HS-27A (cell line): ENCODE measurements at places on chromosomes 11 and 22.

DNA sequence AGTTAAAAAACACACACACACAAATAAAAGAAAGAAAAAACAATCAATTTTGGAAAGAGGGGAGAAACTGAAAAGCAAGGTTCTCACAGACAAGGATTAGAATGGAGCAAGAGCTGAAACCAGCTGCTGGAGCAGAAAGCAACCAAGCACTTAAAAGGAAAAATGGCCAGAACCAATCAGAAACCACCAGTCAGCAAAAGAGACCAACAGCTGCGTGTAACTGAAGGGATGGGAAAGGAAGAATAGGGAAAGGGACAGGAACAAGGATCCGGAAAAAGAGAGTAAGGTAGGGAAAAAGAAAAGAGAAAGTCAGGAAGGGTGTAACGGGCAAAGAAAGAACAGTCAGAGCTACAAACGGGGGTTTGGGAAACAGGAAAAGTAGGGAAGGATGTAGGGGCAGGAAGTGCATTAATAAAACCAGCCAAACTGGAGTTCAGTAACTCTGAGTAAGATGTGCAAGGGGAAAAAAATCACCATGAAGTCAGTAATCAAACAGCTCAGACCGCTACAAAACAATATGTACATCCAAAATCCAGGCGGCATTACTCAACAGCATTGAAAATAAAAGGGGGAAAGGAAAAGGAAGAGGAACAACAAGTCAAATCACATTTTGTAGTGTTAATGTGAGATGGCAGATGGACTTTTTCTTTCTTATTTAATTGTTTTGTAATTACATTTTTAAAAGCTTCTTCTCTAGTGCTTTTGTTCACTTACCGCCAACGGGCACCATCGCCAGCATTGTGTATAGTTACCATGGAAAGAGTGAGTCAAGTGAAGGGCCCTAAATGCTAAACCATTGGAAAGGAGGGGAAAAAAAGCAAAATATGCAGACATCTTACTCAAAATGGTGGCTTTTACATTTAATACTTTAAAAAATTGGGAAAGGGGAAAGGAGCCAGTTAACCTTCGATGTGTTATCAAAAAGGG lies 49.2 kb downstream of the APOL5 start:
- DNase-seq = no peak

DNA sequence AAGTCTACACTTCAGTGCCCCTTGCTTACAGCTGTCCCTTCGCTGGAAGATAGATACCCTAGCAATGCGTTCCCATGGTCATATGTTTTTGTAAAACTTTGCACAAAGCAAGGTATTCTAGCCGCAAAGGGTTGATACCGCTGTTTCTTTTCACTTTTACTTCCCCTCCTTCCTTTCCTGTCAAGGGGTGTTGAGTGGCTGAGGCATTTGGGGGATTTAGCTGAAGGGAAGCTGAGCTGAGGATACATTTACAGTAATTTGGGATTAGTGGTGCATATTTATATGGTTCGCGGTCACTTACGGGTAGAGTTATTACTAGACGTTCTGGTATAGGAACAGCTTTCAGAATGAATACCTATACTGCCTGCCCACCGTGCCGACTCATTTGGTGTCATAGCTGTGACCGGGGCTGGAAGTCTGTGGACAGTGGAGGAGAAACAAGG lies 86.9 kb upstream of the WNT11 start:
- DNase-seq = no peak

- no peak for DNase-seq
Observed at GRCh38 chr11:10747733-10748132, 3.3 kb upstream of the CTR9 start.

DNA sequence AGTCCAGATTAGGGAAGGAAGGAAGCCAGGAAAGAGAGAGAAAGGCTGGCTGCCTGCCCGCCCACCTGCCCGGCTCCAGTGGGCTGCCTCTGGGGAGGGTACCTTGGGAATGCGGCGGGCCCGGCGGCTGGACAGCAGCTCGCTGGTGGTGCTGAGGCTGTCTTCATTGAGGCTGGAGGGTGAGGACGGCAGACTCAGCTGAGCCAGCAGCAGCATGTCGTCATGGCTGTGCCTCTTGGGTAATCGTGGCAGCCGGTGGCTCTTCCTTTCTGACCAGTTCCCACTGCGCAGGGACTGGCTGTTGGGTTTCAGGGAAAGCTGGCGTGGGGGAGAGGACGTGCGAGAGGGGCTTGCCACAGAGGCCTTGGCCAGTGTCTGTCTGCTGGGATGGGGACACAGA lies 32.9 kb downstream of the RPL27A start:
- DNase-seq = no peak

DNA sequence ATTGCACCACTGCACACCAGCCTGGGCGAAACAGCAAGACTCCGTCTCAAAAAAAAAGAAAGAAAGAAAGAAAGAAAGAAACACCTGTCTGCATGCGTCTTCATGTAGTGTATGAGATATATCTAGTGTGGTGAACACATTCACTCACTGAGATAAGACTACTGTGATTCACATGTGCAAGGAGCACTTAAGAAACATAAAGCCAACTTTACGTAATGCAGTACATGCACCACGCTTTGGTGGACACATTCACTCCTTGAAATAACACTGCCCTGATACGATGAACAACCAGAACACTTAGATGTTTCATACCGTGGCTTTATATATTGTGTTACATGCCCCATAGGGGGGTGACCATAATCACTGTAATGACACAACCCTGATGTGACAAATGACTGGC lies 96.0 kb downstream of the MICAL3 start:
- no peak for DNase-seq

DNA sequence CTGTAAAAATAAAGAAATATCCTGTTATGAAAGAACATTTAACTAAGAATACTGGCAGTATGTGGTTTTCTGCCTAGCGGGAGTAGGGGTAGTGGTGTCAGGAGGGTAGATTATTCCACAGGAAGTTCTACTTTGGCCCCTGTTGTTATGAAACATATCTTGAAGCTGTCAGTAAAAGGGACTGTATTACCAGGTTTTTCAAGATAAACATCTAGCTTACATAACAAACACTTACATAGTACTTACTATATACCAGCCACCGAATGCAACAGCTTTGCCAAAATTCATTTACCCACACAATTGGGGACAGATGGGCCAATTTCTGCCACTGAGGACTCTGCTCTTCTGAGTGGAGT lies 3.7 kb downstream of the TMEM123 start:
- DNase-seq = no peak

DNA sequence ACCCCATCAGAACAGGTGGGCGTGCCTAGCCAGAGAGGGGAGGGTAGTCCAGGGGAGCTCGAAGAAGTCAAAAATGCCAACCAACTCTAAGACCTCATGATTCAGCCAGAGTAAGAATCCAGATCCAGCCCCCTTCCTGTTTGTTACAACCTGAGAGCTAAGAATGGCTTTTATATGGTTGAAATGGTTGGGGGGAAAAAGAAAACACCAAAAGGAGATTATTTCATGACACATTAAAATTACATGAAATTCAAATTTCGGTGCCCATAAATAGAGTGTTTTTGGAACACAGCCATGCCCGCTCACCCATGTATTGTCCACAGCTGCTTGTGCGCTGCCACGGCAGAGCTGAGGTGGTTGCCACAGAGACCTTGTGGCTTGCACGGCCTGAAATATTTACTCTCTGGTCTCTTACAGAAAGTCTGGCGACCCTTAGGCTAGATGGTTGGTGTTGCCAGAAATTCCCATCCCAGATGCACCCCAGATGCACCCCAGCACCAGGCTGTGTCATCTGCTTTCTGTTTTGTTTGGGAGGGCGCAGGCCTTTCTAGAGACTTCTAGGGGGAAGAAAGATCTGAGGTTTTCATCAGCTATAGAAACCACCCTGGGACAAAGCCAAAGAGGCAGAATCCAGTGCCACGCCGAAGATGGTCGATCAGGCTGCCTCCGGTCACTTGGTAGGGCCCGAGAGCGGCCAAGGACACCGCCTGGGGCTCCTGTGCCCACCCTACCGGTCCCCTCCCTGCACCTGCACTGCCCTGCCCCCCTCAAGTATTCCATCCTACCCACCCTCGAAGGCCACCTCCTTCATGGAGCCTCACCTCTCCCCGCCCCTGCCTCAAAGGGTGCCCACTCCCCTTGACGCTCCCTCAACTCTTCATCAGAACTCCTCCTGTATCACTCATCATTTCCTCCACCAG lies 80.2 kb downstream of the DSCAML1 start:
- DNase-seq = no peak

DNA sequence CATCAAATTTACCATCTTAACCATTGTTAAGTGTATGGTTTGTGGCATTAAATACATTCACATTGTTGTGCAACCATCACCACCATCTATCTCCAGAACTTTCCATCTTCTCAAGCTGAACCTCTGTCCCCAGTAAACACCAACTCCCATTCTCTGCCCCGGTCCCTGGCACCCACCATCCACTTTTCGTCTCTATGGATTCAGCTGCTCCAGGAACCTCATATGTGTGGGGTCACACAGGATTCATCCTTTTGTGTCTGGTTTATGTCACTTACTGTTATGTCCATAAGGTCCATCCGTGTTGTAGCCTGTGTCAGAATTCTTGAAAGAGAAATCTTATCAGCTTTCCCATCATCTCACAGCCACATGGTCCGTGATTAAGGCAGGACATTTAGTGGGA lies 16.3 kb downstream of the TSPAN32 start:
- no peak for DNase-seq

- DNase-seq = no peak
Observed at GRCh38 chr11:79541466-79541865, 100.6 kb upstream of the TENM4 start.

- DNase-seq = no peak
Observed at GRCh38 chr11:118202599-118203422, 22.0 kb downstream of the JAML start.

DNA sequence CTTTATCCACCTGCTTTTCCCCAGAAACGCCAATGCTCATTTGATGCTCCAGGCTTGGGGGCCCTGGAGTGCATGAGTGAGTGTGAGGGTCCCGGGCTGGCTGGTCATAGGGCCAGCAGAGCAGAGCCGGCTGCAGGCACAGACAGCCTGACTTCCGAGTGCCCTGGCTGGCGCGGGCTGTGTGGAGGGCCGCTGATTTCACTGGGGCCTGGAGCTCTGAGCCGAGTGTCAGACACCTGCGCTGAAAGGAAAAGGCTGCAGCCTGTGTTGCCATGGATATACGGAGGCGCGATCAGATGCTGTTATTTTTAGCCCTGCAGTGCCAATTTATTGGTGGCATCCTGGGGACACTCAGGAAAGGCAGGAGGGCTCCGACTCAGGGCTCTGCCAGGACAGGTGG lies 87.6 kb downstream of the ST3GAL4 start:
- no peak for DNase-seq

GRCh38 chr11:68564261-68564660 lies 103.7 kb downstream of the PPP6R3 start:
- DNase-seq = no peak
